ENCODE measurements at places on chromosomes 13 and 19.

GRCh38 chr13:50453188-50453587 lies 390.3 kb downstream of the DLEU7 start:
- no peak for DNase-seq

- DNase-seq: no peak
These were observed 3.0 kb downstream of the PPP6R1 start for GRCh38 chr19:55255618-55256423.

DNA sequence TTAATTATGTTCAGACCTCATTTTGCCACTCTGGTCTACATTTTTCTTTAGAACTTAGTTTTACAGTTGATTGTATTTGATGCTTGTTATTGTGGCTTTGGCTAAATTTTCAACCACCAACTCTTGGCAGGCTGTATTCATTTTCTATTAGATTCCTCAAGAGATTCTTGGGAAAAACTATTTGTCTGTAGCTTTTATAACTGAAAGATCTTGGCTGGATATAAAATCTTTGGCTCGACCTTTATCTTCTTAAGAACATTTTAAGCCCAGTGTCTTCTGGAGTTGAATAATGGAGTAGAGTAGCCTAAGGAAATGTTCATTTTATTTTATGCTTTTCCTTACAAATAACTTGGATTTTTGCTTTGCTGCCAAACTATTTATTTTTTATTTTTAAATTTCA lies 848.5 kb downstream of the PCDH17 start:
- no peak for DNase-seq

GRCh38 chr19:45484273-45484945 lies 12.4 kb downstream of the RTN2 start:
- no peak for DNase-seq

GRCh38 chr13:98242403-98242802 lies 65.3 kb upstream of the RNF113B start:
- no peak for DNase-seq

- DNase-seq: no peak
These were observed 10.0 kb downstream of the CALM3 start for GRCh38 chr19:46610851-46611770.

DNA sequence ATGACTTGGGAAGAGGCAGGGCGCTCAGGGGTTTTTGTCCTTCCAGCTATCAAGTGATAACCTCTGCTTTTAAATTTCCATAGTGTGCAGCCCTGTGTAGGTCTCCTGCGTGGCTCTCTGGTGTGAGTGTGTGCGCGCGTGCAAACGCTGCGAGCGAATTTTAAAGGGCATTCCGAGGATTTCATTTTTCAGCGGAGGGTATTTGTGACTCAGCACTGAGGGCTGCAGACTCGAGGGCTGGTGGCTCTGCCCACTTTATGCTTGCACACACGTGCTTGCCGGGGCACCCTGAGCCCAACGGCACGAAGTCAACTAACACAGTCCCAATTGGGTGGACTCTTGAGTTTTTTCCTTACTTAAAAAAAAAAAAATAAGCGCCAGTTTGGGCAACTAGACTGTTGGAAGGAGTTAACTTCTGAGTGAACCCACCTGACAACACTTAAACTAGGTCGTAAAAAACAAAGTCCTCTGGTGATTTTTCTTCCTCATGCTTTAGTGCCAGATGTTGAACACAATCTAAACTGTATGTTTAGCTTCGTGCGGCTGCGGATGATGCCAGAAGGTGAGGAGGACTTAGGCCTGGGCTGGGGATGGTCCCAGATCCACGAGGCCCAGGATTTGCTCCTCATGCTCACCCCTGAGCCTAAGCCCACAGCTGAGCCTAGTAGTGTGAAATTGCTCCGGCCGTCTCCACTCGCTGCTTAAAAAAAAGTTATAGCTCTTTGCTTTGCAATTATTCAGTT lies 2.1 kb downstream of the FGF9 start:
- peak; percentile 71 for DNase-seq

DNA sequence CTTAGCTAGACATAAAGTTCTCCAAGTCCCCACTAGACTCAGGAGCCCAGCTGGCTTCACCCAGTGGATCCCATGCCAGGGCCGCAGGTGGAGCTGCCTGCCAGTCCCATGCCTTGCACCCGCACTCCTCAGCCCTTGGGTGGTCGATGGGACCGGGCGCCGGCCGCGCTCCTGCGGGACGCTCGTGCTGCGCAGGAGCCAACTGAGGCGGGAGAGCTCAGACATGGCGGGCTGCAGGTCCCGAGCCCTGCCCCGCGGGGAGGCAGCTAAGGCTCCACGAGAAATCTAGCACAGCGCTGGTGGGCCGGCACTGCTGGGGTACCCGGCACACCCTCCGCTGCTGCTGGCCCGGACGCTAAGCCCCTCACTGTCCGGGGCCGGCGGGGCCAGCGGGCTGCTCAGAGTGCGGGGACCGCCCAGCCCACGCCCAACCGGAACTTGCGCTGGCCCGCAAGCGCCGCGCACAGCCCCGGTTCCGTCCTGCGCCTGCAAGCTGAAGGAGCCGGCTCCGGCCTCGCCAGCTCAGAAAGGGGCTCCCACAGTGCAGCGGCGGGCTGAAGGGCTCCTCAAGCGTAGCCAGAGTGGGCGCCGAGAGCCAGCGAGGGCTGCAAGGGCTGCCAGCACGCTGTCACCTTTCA lies 5.8 kb downstream of the PARP4 start:
- DNase-seq: no peak

GRCh38 chr13:96817336-96817941 lies 176.8 kb downstream of the OXGR1 start:
- peak; percentile 31 for DNase-seq

GRCh38 chr13:48493851-48494250 lies 39.0 kb downstream of the RCBTB2 start:
- no peak for DNase-seq

- peak; percentile 96 for DNase-seq
These were observed 811 bp upstream of the PRMT1 start for GRCh38 chr19:49676136-49676783.

GRCh38 chr19:29505097-29505824 lies 20.5 kb upstream of the VSTM2B start:
- no peak for DNase-seq

DNA sequence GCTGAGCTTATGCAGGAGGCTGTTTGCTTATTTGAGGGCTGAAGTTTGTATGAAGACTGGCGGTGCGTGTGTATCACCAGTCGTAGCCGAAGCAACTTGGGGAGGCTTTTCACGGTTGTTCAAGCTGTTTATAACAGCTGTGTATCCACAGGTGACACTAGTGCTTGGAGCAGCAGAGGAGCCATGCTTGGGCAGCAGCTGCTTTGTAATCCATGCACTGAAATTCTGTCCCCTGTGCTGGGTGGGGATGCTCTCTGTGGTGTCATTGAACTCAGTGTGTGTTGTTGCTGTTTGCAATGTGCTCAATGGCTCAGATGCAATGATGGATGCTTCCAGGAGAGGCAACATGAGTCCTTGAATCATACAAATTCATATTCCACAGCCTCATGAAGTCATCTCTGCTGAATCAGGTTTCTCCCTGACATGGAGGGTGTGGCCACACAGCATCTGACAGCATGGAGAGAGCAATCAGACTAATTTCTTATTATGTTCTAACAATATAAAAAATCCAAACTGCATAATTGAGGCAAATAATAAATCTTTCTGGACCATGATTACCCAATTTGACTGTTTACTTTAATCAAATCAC lies 18.8 kb upstream of the GTF3A start:
- no peak for DNase-seq

DNA sequence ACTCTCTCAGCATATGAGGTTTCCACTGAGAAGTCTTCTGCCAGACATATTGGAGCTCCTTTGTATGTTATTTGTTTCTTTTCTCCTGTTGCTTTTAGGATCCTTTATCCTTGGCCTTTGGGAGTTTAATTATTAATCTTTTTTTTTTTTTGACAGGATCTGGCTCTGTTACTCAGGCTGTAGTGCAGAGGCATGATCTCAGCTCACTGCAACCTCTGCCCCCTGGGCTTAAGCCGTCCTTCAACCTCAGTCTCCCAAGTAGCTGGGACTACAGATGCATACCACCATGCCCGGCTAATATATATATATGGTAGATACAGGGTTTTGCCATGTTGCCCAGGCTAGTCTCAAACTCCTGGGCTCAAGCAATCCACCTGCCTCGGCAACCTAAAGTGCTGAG lies 6.6 kb upstream of the CYP4F3 start:
- DNase-seq: no peak

DNA sequence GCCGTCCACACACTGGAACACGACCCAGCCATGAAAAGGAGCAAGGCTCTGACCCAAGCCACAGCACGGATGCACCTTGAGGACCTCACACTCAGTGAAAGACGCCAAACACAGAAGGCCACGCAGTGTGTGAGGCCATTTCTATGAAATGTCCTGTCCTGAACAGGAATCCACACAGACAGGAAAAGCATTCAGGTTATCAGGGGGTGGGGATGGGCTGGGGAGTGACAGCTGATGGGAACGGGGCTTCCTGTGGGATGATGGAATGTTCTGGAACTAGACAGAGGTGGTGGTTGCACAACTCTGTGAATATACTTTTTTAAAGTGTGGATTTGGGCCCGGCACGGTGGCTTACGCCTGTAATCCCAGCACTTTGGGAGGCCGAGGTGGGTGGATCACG lies 30.6 kb downstream of the GPX4 start:
- DNase-seq: no peak

- DNase-seq: no peak
These were observed 22.1 kb downstream of the CUL4A start for GRCh38 chr13:113231306-113232207.

DNA sequence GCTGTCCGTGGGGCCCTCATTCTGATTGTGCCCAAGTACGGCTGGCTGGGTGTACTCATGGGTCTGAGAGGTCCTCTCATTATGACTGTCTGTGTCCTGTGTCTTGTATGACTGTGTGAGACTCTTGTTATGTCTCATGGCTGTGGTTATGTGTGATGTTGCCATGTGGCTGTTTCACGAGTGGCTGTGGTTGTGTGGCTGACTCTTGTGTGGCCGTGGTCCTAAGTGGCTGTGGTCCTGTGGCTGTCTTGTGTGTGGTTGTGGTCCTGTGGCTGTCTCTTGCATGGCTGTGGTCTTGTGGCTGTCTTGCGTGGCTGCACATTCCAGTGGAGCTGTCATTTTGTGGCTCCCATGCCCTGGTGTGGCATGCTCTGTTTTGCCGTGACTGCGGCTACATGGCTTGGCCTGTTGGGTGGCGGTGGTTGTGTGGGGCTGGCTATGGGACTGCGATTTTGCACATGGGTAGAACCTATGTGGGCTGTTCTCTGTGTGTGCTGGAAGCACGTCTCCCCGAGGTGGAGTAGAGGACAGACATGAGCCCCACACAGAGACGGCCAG lies 2.5 kb downstream of the LYL1 start:
- no peak for DNase-seq

GRCh38 chr13:73825143-73825542 lies 309.1 kb downstream of the KLF12 start:
- no peak for DNase-seq

DNA sequence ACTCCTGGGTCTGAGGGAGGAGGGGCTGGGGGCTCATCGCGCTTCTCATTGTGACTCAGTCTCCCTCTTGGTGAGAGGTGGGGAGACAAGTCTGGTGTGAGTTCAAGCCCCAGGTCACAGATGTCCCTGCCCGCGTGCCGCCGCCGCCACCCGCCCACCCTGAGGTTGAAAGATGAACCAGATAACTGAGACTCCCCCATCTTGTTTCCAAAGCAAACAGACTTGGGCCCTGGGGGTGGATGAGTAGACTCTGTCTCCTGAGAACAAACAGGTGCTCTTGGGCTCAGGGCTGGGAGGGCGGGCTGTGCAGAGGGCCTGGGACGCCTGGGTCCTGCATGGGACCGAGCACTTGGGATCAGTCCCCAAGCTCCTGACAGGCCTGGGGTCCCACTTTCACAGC lies 567 bp downstream of the SBK2 start:
- DNase-seq: no peak

Data from NCI-H748 treated with DMSO at 0.1 percent for 48 hours (cell line).